Left renal cortex interstitium (tissue), 4 donors: ENCODE measurements at places on chromosomes 5 and 9.

DNA sequence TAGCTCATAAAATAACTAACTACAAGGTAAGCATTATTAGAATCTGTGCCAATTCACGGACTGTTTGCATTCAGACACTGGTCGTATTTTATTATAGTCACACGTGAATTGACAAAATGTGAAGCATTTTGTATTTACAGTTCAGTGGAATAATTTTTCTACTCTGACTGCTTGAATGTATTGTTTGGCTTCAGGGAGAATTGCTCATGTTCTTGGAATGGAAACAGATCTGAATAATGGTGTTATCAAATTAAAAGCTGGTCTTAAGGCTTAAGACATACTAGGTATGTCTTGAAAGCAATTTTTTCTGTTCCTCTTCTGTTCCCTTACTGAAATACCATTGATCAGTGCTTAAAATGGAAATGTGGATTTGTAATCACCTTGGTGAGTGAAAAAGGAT is 543.7 kb upstream of the TLE4 start:
- DNase-seq, result no peak

DNA sequence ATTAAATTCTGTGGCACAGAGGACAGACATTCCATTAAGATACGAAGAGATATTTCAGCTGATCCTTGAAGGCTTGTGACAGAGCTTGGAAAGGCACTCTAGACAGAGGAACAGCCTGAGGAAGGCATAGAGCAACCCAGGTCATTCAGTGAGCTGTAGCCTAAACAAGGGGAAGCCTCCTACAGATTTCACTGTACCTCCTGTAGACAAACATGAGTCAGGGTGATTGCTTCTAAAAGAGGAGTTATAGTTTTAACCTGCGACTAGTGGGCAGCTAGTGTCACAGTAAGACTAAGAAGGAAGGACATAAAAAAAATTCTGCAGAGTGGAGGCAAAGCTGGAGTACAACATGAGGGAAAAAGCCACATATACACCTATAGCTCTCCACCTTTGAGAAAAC is 43.5 kb upstream of the ANKDD1B start:
- DNase-seq, result no peak

DNA sequence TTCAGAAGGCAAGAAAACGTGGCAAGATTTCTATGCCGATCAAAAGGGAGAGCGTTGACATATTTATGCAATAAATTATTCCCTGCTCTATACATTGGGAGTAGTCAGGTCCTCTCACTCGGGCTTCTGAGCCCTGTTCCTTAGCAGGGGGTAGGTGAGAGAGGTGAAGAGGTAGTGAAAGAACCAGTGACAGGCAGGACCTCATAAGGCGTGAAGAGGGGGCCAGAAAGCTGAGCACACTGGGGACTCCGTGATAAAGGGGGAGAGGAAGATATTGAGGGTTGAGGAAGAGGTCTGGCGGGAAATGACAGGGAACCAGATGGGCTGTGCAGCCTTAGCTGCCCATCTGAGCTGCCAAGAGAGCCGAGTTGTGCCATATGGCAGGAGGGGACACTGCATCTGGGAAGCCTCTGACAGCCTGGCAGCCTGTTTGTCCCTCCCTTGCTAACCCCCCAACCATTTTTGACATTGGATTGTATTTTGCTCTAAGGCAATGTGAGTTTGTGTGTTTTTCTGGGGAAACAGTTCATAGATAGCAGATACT is 782 bp upstream of the CDC20B start:
- no peak for DNase-seq

DNA sequence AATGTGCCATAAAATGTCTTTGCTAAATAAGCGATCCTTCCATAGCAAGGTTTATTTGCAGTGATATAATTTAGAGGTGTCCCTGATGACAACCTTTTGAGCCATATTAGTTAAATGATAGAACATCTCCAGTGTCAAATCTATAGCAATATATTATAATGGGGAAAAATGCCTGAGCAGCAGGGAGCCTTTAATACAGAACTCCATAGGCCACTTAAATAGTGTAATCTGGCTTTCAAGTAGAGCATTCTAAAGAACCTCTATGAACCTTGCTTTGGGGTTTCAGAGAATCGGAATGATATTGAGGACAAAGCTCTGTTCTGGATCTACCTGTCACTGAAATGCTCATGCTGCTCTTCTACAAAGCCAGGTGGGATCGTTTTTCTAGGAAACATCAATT is 96.7 kb upstream of the MEF2C start:
- no peak for DNase-seq

- DNase-seq, result no peak
These were observed 70.0 kb upstream of the KLF9 start for GRCh38 chr9:70484232-70485130.

GRCh38 chr5:125408448-125409233 is 662.2 kb upstream of the ZNF608 start:
- peak; percentile 72 for DNase-seq

- peak; percentile 13 for DNase-seq
These were observed 43.4 kb upstream of the FUBP3 start for GRCh38 chr9:130535818-130536521.

DNA sequence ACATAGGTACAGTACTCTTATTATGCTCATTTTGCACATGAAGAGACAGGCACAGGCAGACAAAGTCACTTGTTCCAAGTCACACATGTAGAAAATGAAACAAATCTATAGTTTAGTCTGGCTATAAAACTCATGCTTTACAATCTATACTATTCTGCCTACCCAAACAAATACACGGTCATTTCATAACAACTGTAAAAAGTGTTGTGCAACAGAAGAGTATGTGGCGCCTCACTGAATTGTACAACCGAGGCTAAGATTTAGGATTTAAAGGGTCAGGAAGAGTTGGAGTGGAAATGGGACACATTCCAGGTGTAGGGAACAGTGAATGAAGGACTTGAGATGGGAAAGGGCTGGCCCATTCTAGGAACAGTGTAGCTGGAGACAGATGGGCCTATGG is 82.9 kb upstream of the TRIO start:
- DNase-seq, result no peak
